Mesothelial cell of epicardium (in vitro differentiated cells): ENCODE measurements at places on chromosomes 16 and 17.
A peak's percentile ranks its signal among the peaks of the same experiment; 100 is the strongest.

DNA sequence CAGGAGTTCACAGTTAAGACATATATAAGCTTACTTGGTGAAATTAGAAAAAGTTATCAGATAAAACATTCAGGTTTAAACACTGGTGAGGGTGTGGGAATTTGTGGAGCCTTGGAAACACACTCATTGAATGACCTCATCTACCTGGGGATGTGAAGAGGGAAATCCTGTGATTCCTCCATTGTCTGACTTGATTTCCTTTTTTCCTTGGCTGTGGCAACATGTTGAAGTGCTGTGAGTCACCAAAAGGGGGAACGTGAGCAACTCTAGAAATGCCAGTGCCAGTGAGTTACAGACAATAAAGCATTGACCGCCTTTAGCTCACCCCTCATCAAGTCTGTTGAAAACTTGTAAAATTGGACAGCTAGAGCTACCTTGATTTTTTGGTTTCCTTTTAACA lies 1.8 kb downstream of the HMOX2 start:
- DNase-seq, result no peak

- DNase-seq, result no peak
Measured at GRCh38 chr16:48279199-48279598, 31.9 kb upstream of the ABCC11 start.

- DNase-seq, result no peak
Measured at GRCh38 chr17:17297217-17297616, 6.0 kb upstream of the NT5M start.

- DNase-seq, result no peak
Measured at GRCh38 chr17:61631800-61632199, 40.8 kb upstream of the NACA2 start.

- no peak for DNase-seq
Measured at GRCh38 chr17:43085474-43085873, 39.7 kb downstream of the BRCA1 start.

DNA sequence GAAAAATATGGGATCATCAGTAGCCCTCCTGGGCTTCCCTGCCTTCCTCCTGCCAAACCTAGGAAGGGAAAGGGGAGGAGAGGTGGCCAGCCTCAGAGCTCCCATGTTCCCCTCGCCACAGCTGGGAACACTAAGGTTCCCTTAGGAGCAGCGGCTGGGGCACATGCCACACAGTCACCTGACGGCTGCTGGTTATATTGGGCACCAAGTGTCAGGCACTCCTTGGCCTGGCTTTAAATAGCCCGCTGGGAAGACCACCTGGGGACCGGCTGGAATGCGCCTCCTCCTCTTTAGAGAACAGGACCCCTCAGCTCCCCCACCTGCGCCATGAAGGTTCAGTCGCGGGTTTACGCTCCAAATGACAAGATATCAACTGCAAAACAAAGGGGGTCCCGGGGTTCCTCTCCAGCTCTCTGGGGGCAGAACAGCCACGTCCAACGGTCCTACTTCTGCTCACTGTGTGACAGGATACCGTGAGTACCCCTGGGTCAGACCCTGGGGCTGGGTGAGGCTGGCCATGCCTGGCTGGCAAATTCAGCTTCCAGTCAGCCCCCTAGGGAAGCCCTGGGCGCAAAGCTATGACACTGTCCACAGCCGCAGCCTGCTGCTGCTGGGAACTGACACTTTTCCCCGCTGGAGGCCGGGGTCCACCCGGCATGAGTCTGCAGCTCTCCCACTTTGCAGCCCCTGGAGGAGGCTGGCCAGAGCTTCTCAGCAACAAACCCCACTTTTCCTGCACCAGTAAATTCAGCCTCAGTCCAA lies 3.3 kb downstream of the SMIM5 start:
- peak; percentile 14 for DNase-seq

GRCh38 chr16:10838621-10839278 lies 20.2 kb upstream of the TVP23A start:
- no peak for DNase-seq

- DNase-seq, result peak; percentile 51
Measured at GRCh38 chr17:65055708-65056638, 567 bp downstream of the GNA13 start.

GRCh38 chr16:50024207-50024606 lies 818 bp upstream of the CNEP1R1 start:
- DNase-seq, result no peak

DNA sequence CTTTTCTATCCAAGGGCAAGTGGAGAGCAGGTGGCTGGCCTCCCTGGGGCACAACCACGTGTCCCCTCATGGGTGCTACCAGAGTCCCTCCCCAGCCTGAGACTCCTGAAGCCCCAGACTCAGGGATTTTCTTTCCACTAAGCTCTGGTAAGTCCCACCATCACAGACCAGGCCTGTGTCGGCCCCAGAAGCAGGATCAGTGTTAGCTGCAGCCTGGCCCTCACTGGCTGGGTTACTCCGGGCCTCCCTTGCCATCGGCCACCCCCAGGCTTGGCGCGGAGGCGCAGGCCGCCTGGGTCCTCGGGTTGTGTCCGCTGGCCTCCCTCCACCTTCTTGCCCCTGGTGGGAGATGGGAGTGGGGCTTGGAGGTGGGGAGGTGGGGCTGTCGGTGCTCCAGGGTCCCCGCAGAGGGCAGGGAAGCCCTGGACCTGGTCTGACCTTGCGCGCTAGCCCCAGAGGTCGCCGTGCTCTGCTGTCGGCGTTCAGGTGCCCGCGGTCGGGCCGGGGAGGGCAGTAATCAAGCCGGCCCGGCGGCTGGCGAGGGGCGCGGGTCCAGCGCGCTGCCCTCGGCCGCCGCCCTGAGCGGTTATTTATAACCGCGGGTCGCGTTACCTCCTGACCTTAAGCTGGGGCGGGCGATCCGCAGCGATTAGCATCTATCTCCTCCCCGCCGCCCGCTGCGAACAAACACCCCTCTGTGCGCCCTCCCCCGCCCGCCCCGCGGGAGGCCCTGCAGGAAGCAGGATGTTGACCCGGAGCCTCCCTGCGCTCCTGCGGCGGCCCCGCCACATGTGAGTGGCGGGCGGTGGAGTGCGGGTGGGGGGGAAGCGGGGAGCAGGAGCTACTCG lies 78.1 kb upstream of the TOB1 start:
- no peak for DNase-seq

DNA sequence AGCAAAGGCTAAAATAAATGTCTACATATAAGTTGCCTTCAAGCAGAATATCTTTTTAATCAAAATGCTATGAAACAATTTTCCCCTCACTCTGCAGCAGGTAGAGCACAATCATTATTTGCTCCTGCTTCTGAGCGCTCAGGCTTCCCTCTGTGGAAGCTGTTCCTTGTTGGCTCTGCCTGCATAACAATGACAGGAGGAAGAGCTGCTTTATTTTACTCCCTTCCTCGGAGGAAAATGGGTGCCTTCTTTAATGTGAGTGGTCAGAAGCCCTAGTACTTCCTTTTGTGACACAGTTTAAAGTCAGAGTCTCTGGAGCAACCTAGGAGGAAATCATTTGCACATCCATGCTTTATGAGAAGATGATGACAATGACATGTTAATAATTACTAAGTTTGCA lies 492.1 kb downstream of the CDH8 start:
- DNase-seq, result no peak

GRCh38 chr16:55941552-55941951 lies 66.4 kb upstream of the CES5A start:
- no peak for DNase-seq

DNA sequence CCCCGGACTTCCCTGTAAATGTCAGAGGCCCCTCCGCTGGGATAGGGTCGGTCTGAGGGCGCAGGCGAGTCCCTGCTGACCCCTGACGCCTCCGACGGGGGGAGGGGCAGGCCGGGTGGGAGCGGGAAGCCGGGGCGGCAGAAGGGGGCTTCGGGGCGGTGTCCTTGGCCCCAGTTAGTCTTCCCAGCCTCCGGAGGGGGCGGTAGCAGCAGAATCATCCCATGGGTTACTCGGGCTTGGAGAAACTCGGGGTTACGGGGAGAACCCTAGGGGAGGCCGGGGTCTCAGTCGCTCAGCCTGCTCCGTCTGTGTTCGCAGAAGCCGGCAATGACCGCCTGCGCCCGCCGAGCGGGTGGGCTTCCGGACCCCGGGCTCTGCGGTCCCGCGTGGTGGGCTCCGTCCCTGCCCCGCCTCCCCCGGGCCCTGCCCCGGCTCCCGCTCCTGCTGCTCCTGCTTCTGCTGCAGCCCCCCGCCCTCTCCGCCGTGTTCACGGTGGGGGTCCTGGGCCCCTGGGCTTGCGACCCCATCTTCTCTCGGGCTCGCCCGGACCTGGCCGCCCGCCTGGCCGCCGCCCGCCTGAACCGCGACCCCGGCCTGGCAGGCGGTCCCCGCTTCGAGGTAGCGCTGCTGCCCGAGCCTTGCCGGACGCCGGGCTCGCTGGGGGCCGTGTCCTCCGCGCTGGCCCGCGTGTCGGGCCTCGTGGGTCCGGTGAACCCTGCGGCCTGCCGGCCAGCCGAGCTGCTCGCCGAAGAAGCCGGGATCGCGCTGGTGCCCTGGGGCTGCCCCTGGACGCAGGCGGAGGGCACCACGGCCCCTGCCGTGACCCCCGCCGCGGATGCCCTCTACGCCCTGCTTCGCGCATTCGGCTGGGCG lies 542 bp downstream of the GUCY2D start:
- DNase-seq, result no peak

GRCh38 chr17:15893658-15894024 lies 51.3 kb upstream of the ADORA2B start:
- no peak for DNase-seq

DNA sequence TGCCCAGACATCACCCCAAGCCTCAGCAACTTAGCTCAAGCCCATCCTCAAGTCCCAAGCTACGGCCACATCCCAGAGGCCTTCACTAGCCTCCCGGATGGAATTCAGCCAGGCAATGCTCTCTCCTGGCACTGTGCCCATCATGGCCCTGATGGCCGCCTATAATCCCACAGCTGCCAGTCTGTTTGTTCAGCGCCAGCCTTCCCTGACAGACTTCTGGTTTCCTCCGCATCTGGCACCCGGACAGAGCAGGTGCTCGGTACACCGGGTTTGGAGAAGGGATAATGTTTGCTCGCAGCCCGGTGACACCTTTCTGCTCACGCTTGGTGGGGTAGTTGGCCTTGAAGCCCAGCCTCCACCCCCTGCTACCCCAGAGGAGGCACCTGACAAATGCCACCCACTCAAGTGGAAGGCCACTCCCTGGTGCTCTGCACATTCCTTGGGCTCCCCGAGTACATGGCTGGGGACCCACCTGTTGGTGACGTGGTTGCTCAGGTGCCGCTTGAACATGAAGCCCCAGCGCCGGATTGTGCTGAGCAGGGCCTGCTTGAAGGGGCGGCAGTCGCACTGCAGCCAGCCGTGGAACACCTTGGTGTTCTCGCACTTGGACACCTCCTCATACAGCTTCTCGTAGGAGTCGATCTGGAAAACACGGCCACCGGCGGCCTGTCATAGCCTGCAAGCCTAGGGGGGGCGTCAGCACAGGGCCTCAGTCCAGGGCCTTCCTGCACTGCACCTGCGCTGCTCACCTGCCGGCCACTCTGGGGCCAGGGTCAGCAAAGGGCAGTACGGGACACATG lies 47.1 kb downstream of the DNAH17 start:
- no peak for DNase-seq

- DNase-seq, result no peak
Measured at GRCh38 chr16:81520560-81521135, 76.0 kb downstream of the CMIP start.

DNA sequence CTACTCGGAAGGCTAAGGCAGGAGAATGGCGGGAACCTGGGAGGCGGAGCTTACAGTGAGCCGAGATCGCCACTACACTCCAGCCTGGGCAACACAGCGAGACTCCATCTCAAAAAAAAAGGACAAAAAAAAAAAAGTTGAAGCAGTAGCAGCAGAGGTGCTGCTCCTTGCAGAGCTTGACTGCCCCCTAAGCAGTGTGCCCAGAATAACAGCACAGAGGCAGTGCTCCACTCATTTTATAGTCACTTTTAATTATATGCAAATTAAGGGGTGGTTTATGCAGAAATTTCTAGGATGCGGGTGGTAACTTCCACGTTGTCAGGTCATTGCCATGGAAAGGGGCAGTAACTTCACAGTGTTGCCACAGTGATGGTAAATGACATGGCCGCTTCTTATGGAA lies 54.3 kb upstream of the NOL11 start:
- DNase-seq, result no peak

- DNase-seq, result no peak
Measured at GRCh38 chr16:87198328-87198832, 118.8 kb downstream of the C16orf95 start.

DNA sequence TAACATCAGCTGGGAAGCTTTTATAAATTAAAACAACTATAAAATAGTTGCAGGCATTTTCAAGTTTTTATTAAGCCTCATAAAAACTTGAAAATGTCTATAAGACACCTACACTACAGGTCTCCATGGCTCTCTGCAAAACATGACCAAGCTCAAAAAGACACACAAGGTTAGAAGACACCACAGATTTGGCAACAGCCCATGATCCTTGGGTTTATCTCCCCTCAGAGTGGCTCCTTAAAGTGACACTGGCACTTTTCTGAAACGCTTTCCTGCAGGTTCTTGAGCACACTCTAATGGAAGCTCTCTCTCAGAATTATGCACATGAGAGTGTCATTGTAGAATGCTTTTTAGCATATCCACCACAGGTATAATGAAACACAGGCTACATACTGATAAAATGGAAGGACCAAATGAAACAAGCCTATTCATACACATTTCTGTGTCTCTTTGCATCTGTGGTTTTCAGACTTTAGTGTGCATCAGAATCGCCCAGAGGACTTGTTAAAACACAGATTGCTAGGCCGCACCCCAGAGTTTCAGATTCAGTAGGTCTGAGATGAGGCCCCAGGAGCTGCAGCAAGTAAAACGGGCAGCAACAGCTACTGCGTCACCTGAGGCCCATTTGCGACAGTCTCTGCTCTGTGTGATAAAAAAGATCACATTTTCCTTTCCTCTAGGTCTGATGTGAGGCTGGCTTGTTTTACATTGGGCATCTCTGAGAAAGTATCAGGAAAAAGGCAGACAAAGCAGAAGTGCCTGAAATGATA lies 75.0 kb upstream of the WSB1 start:
- no peak for DNase-seq

DNA sequence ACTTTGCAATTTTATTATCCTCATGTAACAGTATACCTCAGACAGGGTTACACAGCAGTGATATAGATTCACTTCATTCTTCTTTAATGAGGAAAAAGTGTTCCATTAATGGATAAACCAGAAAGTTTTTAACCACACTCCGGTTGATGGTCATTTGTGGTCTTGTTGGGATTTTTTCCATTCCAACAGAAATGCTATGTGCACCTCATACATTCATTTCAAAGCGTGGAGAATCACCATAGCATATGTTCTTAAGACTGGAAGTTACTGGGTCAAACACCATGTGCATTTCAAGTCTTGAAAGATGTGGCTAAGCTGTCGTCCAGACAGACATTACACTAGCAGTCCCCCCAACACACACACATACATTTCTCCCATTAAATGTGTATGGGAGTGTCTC lies 245.8 kb upstream of the CDH5 start:
- no peak for DNase-seq

DNA sequence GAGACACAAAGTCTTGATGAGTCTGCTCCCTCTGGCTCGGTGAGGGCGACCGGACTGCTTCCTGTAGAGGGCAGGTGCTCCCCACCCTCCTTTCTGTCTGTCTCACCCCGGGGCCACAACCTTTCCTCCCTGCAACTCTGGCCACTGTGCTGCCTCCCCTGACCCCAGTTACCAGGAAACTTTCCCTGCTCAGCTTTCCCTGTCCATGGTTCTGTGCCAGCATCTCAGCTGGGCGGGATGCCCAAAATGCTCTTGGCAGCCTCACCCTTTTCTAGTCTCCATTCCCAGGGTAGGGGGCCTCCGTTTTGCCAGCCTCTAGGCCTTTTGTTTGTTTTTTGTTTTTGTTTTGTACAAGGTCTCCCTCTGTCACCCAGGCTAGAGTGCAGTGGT lies 1.4 kb downstream of the PLD2 start:
- DNase-seq, result no peak

- DNase-seq, result no peak
Measured at GRCh38 chr16:8677481-8677880, 3.1 kb downstream of the ABAT start.
